ENCODE measurements at places on chromosomes 5 and 9. TPM values are rescaled to one million over a fixed set of nuclear protein-coding genes. Genes with fewer than 3 reads are reported as not detected.

Gene ANKDD1B
- 0.64 TPM for total RNA-seq

Gene MELK
- 0.77 TPM for total RNA-seq

Gene CAVIN4
- 0.26 TPM for total RNA-seq

Gene BSPRY
- total RNA-seq: 0.19 TPM

Gene C9orf50
- not detected for total RNA-seq

Gene STPG3
- total RNA-seq: not detected

Gene DAB2
- total RNA-seq: 221 TPM

Gene NAIF1
- 5.7 TPM for total RNA-seq

Gene IFNA13
- total RNA-seq: not detected

Gene F12
- total RNA-seq: not detected

Gene PCDHA4
- total RNA-seq: 0.32 TPM

Gene PIP5KL1
- total RNA-seq: 2.2 TPM

Gene GFI1B
- total RNA-seq: not detected

Gene PAEP
- not detected for total RNA-seq

Gene ENTPD8
- not detected for total RNA-seq

Gene ALDOB
- total RNA-seq: 4.7 TPM

Gene TTC23L
- not detected for total RNA-seq

Gene ANKRD18B
- total RNA-seq: not detected

Gene SLC6A18
- total RNA-seq: not detected

Gene NTNG2
- 2.0 TPM for total RNA-seq

Gene PDZD2
- 58.5 TPM for total RNA-seq

Gene TMEM174
- total RNA-seq: not detected

Gene RAI14
- total RNA-seq: 33.7 TPM

Gene SV2C
- not detected for total RNA-seq

Gene FOXI1
- total RNA-seq: not detected

Data from mesenteric fat pad (tissue), 1 donor.